Bronchial epithelial cell (primary cell): ENCODE measurements at places on chromosomes 1 and 21.

GRCh38 chr1:88237058-88237457 lies 447.0 kb upstream of the PKN2 start:
- DNase-seq = no peak

- DNase-seq = no peak
Measured at GRCh38 chr21:41149199-41149598, 18.8 kb upstream of the BACE2 start.

DNA sequence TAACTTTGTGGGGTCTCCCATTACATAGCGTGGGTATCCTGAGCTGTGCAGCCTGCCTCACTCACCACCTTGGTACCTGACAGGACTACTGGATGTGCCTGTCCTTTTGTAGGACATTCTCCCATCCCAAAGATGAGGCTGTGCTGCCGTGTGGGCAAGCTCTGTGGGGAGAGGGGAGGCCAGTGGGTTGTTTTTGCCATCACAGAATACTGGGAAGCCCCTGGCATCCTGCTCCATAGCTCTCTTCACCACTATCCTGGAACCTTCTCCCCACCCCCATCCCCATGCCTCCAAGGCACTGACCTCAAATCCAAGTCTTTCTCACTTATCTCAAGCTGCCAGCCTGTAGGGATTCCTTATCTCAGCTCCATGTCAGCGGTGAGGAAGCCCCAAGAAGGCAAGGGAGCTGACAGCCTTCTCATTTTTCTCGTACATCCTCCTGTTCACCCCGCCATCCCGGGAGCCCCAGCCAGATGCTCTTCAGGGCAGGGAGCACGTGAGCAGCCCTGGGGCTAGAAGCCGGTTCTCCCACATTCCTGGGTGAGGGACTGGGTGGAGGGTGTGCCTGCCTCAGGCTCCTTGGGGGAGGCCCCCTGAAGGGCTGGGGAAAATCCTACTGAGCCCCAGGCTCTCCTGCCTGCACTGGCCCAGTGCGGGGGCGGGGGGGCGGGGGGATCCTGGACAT lies 2.4 kb upstream of the ELF3 start:
- DNase-seq = peak; percentile 79

DNA sequence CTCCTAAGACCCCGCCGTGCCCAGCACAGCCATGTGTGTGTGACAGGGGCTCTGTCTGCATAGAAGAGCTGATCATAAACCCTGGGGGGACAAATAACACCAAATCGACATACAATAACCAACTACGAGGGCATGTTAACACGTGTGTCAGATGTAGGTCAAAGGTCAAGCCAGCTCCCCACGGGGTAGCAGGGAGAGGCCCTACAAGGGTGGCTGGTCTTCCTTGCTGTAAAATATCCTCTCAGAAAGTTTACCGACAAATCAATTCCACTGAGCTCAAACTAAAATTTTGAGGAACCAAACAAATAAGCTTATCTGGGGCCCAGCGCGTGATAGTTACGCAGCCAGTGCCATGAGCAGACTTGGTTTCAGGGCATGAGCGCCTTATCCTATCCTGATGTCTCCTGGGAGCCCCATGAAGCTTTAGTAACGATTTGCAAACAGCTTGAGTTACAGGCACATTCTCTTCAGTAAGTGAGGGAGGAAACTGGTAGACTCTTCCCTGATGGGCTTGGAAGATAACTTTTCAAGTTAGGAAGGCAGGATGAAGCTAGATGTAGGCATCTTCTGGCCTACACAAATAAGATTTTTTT lies 2.7 kb upstream of the TMPRSS3 start:
- DNase-seq = no peak
